NCI-H2029 treated with DMSO at 0.1 percent for 48 hours (cell line): ENCODE measurements at places on chromosomes 1 and 21.

GRCh38 chr1:94416901-94417727 is 1.1 kb upstream of the ABCD3 start:
- DNase-seq: no peak

- DNase-seq: no peak
Measured at GRCh38 chr1:2925291-2925690, 96.0 kb upstream of the ACTRT2 start.

DNA sequence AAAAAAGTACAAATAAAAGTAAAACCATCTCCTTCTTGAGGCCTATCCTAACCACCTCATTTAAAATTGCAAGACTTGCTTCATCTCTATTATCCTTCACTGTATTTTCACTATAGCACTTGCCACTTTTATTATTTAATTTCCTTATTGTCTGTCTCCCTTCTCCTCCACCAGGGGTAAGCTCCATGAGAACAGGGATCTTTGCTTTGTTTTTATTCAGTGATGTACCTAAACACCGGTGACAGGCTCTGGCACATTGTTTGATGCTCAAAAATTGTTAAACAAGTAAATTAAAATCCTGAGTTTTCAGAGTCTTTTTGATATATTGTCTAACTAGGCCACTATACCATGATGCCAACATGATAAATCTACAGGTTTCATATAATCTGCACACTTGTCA is 17.2 kb upstream of the SPEN start:
- DNase-seq: no peak

DNA sequence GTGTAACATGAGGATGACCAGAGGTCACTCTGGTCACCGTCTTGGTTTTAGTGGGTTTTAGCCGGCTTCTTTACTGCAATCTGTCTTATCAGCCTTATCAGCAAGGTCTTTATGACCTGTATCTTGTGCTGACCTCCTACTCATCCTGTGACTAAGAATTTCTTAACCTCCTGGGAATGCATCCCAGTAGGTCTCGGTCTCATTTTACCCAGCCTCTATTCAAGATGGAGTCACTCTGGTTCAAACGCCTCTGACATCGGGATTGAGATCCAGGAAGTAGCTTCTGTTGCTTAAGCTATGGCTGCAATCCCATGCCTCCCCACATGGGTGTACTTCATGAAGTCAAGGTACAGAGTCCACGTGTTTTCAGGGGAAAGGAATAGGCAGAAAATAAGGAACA is 19.9 kb downstream of the FMN2 start:
- DNase-seq: no peak

DNA sequence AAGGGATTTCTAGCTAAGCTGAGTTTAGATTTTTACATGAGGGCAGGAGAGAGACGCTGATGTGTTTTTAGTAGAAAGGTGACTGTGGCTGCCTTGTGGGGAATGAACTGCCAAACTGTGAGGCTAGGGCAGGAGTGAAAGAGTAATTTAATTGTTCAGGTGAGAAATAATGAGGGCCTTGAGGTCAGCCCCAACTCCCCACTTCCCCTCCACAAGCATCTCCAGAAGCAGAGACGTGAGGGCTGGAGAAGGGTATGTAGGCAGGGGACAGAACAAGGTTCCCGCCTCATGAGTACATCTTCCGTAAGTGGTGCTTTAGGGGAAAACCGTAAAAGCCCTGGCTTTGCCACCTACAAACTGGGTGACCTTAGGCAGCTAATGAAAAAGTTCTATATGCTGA is 70.8 kb downstream of the WARS2 start:
- DNase-seq: no peak

DNA sequence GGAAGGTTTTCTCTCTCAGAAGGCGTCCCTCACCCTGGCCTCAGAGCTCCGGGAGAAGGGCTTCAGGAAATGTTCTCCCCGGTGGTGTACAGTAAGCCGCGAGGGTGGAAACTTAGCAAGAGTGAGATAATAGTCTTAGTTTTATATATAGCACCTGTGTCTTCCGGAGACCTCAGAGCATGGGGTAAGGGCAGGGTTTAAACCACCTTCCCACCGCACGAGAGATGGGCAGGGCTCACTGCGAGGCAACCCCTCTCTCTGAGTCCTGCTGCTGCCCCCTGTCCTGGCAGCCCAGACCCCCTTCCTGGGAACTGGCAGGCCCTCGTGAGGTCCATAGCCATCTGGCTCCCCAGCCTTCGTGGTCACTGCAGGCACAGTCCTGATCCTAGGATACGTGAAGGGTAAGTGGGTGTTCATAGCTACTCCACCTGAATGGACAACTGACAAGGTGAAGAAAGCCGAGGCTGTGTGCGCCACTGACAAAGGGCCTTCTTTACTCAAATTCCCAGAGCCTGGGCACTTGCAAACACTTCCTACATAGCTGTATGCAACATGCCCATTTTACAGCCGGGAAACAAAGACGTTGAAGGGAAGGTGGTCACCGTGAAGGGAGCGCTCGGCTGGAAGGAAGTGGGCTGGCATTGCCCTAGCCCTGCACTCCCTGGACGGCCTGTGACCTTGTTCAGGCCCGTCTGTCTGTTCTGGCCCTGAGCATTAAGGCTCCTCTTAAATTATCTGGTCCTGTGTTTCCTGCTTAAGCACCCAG is 26.9 kb downstream of the ITPKB start:
- DNase-seq: no peak

DNA sequence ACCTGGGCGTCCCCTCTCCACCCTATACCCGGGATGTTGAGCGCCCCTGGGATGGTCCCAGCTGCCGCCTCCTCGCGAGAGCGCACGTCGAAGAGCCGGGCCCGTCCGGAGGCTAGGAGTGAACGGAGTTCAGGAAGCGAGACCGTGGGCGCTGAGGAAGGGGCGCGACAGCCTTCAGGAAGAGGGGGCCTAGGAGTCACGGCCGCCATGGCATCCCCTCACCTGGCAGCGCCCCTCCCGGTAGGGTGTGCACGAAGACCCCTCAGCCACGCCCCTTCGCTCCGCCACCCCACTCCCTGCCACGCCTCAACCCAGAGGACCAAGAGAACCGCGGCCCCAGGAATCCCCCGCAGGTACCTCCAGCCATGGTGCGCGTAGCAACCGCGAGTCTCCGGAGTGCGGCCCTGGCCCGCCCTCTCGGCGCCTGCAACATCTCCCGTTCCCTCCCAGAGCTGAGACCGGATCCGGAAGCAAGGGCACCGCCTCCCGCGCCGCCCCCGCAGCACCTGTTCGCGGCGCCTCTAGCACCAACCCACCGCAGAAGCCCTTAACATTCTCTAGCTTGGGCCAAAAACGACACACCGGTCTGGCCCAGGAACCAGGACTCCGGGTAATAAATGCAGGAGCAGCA is at the start of gene TSTD1:
Gene TSTD1 (minus strand): TSS at position 442 of the 631 bp plus-strand sequence. CDS start 75 bp downstream, at position 367.
- DNase-seq: peak; percentile 55

- DNase-seq: no peak
Measured at GRCh38 chr1:32192220-32192948, 8.0 kb upstream of the CCDC28B start.

DNA sequence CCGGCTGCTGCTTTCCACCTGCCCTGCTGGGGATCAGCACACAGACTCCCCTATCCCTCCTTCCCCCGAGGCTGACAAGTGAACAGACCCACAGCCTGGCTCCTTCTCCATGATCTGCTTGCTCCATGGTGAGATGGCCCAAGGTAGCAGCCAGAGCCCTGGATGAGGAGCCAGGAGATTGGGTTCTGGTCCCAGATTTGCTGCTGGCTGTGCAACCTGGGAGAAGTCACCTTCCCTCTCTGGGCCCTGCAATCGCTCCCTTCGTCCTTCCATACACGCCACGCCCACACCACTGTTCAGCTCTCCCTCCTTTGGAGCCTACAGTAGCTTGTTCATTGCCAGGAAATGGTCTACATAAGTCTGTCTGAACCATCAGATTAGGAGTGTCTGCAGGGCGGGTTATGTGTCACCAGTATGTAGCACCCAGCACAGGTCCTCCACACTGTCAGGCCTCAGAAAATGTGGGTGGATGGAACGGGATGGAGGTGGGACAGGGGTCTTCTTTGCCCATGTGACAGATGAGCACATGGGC is 9.2 kb upstream of the EPHA8 start:
- DNase-seq: no peak

- DNase-seq: no peak
Measured at GRCh38 chr1:176994931-176995596, 169.4 kb downstream of the ASTN1 start.

DNA sequence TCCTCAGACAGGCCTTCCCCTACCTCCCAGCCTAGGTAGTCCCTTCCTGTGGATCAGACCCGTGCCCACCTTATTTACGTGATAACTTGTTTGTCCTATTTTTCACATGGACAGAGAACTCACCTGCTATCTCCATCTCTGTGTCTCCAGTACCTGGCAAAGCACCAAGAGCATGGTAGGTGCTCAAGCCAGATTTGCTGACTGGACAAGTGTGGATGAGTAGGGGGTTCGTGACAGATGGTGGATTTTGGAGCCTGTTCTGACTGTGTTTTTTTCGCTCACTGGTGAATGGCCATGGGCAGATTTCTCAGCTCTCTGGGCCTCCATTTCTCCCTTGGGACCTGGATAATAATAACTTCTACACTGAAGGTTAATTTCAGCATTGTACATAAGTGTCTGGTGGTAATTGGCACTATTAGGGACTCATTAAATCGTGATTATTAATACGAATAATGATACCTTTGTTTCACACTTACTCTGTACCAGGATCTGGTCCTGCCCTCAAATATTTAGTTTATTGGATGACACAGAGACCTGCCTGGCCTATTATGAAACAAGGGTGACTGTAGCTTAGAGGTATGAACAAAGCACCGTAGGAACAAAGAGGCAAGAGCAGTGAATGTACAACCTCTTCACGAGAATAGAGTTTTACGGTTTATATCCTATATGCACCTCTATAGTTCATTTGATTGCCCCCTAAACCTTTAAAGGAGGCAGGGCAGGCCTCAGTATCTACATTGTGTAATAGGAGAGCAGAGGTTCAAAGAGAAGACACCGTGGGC is 24.5 kb upstream of the SLC26A9 start:
- no peak for DNase-seq

DNA sequence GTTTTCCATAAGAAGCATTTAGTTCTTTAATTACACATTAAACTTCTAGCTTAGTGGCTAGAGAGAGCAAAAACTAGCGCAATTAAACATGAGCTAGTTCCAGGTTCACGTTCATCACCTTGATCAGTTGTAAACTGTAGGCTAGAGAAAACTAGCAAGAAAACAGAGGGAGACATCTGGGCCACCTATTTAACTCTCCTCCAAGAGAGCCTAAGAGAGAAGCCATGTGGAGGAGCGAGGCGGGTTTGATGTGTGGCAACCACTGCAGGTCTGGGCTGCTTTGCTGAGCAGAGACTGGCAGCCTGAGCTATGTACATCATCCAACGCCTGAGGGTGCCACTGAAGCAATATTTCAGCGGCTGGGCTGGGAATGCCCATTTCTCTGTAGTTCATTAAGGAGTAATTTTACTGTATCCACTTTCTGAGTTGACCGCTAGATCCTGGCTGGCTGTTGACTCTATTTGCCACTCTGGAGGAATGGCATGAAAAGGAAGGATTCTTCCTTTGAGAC is 252.9 kb downstream of the DYRK1A start:
- DNase-seq: no peak

- DNase-seq: no peak
Measured at GRCh38 chr1:40344597-40344996, 27.5 kb upstream of the COL9A2 start.
